ENCODE measurements at places on chromosomes 11 and 22.

DNA sequence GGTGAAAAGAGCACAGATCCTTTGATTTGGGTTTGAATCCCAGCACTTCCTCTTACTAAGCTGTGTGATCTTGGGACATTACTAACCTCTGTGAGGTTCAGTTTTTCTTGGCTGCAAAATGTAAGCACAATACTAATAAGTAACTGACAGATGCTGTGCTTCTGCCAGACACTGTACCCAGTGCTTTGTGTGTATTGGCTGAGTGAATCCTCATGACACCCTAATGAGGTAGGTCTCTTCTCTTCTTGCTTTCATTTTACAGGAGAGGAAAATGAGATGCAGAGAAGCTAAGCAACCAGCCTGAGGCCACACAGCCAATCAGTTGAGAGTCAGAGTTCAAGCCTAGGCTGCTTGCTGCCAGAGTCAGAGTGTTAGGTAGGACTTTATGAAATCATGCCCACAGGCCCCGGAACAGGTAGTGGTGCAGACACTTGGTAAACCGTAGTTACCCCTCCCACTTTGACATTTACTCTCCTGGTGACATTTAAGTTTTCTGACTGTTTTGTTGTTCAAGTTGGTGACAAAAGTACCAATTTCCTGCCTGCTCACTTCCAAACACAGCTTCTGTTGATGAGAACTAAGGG, 21.2 kb downstream of the PTPRJ start:
- peak overlapping the region; percentile 78 for H3K4me3 ChIP-seq
- H3K27ac ChIP-seq, result peak overlapping the region; percentile 97
- no peaks in the 10 kb centered on the region for H3K27me3 ChIP-seq
- H3K4me1 ChIP-seq, result peaks cover 76% of the 10 kb centered on the region
- DNase-seq, result peak; percentile 83

DNA sequence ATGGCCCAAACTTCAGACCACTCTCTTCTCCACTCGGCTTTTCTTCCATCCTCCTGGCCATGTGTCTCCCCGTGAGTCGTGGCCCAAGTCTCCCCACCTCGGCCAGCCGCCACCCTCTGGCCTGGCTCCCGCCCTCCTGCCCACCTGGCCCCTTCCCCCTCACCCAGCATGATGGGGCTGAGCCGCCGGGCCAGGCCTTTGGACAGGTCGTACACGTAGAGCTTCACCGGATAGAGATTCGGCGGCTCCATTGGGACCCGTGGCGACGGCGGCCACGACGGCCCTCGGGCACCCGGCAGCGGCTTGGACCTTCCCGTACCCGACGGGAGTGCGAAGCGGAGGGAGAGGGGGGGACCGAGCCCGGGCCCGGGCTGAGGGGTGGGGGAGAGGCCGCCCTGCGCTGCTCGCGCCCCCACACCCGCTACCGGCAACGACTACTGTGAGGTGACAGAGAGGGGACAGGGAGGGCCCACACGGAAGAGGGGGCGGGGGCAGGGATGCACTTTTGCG, at the start of gene DESI1:
DESI1 (minus strand) TSS at position 455 of the 510 bp plus-strand sequence; CDS start at position 251, 204 bp downstream.
- H3K36me3 ChIP-seq, result peaks cover 59% of the 10 kb centered on the region
- peak within 1 kb of the TSS; percentile 91 for H3K4me3 ChIP-seq
- H3K27me3 ChIP-seq, result no peaks in the 10 kb centered on the region
- H3K4me1 ChIP-seq, result peaks cover 26% of the 10 kb centered on the region

- H3K27ac ChIP-seq, result no peak overlapping the region
- DNase-seq, result no peak
- no peaks in the 10 kb centered on the region for H3K27me3 ChIP-seq
- H3K36me3 ChIP-seq, result no peaks in the 10 kb centered on the region
These were observed 181.1 kb downstream of the MIAT start for GRCh38 chr22:26838471-26838825.

DNA sequence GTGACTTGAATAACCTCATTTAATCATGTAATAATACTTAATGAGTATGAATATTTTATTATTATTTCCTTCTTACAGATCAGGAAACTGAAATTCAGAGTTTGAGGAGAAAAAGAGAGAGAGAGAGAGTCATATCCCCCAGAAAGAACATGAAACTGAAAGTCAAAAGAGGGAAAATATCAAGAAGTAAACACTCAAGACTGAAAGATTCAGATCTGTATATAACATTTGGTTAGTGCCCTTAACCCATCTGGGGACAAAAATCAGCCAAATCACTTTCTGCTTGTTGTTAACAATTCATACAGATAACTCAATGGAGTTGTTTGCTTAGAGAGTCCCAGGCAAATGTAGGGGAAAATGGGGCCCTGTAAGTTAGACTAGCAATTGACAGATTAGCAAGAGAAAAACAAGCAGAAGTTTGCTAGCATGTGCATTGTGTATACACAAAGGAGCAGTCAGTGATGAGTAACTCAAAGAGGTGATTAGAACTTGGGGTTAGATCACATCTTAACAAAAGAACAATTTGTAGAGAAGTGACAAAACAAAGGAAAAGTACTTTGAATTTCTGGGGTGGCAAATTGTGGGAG, 25.9 kb upstream of the MMP13 start:
- H3K27me3 ChIP-seq, result peaks cover 17% of the 10 kb centered on the region
- peaks cover 2% of the 10 kb centered on the region for H3K36me3 ChIP-seq
- H3K4me1 ChIP-seq, result no peaks in the 10 kb centered on the region

- no peak overlapping the region for H3K4me3 ChIP-seq
- no peaks in the 10 kb centered on the region for H3K36me3 ChIP-seq
- peaks cover 5% of the 10 kb centered on the region for H3K4me1 ChIP-seq
- DNase-seq, result no peak
- no peak overlapping the region for H3K27ac ChIP-seq
- peaks cover 5% of the 10 kb centered on the region for H3K27me3 ChIP-seq
These were observed 1.5 kb downstream of the LRRC75B start for GRCh38 chr22:24591286-24591830.

- H3K4me1 ChIP-seq, result peaks cover 5% of the 10 kb centered on the region
- no peak overlapping the region for H3K27ac ChIP-seq
- H3K27me3 ChIP-seq, result peaks cover 20% of the 10 kb centered on the region
These were observed 32.5 kb downstream of the LMO1 start for GRCh38 chr11:8230921-8231847.

- no peak for DNase-seq
- no peak overlapping the region for H3K27ac ChIP-seq
- H3K27me3 ChIP-seq, result peaks cover 21% of the 10 kb centered on the region
- H3K4me1 ChIP-seq, result no peaks in the 10 kb centered on the region
These were observed 197.6 kb upstream of the BLID start for GRCh38 chr11:122313581-122313980.

- H3K27ac ChIP-seq, result no peak overlapping the region
- DNase-seq, result no peak
- H3K4me3 ChIP-seq, result peak overlapping the region; percentile 51
- peaks cover 6% of the 10 kb centered on the region for H3K4me1 ChIP-seq
- H3K36me3 ChIP-seq, result peaks cover 2% of the 10 kb centered on the region
- H3K27me3 ChIP-seq, result peaks cover 51% of the 10 kb centered on the region
These were observed 89.2 kb downstream of the PLEKHA7 start for GRCh38 chr11:16924826-16925560.

DNA sequence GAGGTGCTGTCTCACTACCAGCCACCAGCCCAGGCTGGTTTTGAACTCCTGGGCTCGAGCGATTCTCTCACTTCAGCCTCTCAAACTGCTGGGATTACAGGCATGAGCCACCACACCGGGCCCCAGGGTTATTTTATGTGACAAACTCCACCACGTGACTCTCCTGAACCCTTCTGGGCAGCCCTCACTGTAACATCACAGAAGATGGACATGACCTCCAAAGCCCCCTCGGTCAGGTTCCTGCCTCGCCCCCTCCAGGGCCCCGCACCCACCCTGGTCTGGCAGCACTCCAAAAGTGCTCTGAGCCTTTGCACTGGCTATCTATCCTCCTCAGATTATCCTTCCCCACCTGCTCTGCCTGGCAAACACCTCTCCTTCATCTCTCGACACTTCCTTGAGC, 43.3 kb downstream of the RIBC2 start:
- no peaks in the 10 kb centered on the region for H3K4me1 ChIP-seq
- no peak overlapping the region for H3K27ac ChIP-seq
- no peaks in the 10 kb centered on the region for H3K36me3 ChIP-seq
- no peak overlapping the region for H3K4me3 ChIP-seq
- DNase-seq, result no peak
- H3K27me3 ChIP-seq, result peaks cover 76% of the 10 kb centered on the region

GRCh38 chr11:126414615-126415014, 59.1 kb downstream of the ST3GAL4 start:
- no peak overlapping the region for H3K27ac ChIP-seq
- H3K36me3 ChIP-seq, result no peaks in the 10 kb centered on the region
- no peaks in the 10 kb centered on the region for H3K27me3 ChIP-seq
- no peak for DNase-seq
- peaks cover 7% of the 10 kb centered on the region for H3K4me1 ChIP-seq
- H3K4me3 ChIP-seq, result no peak overlapping the region

DNA sequence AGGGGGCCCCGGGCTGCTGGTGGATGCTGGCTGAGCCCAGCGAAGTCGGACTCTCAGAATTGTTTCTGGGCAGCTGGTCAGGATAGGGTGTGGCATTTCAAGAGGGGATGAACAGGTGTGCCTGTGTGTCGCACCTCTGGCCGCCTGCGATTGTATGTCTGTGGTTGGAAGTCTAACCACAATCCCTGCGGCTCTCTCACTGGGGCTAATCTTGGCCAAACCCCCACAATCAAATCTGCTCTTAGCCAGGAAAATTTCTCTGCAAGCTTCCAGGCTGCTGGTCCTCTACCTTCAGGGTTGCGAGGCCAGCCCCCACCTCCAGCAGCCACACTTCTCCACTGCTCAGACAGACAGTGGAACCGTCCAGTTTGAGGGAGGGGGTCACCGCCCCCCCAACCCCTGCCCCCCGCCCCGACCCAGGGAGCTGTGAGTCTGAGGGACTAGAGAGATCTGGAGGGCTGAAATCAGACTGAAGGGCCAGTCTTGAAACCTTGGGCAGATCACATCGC, 953 bp downstream of the ATG16L2 start:
- H3K27me3 ChIP-seq, result no peaks in the 10 kb centered on the region
- peak overlapping the region; percentile 100 for H3K27ac ChIP-seq
- peak overlapping the region; percentile 100 for H3K4me3 ChIP-seq
- H3K36me3 ChIP-seq, result peaks cover 72% of the 10 kb centered on the region
- no peak for DNase-seq

DNA sequence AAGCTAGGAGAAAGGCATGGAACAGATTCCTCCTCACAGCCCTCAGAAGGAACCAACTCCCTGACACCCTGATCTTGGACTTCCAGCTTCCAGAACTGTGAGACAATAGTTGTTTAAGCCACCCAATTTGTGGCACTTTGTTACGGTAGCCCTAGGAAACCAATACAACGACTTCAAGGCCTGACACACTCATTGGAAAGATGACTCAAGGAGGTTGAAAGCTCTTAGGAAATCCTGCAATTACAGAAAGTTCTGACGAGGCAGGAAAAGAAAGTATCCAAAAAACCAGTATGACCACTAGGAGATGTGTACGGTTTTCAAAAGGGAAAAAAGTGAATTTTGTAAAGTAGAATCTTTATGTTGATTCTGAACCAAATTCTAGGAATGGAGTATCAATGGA, 161.4 kb downstream of the SWAP70 start:
- DNase-seq, result no peak
- H3K36me3 ChIP-seq, result peaks cover 6% of the 10 kb centered on the region
- no peaks in the 10 kb centered on the region for H3K27me3 ChIP-seq

- no peak overlapping the region for H3K27ac ChIP-seq
- peaks cover 6% of the 10 kb centered on the region for H3K36me3 ChIP-seq
- H3K4me1 ChIP-seq, result no peaks in the 10 kb centered on the region
These were observed 102.7 kb upstream of the BIRC3 start for GRCh38 chr11:102214623-102215022.

GRCh38 chr11:34869425-34869824, 46.8 kb downstream of the APIP start:
- H3K4me3 ChIP-seq, result no peak overlapping the region
- no peaks in the 10 kb centered on the region for H3K36me3 ChIP-seq
- no peaks in the 10 kb centered on the region for H3K27me3 ChIP-seq
- H3K27ac ChIP-seq, result no peak overlapping the region
- DNase-seq, result no peak

- no peak overlapping the region for H3K27ac ChIP-seq
- no peak for DNase-seq
- H3K27me3 ChIP-seq, result peaks cover 28% of the 10 kb centered on the region
- H3K36me3 ChIP-seq, result no peaks in the 10 kb centered on the region
- no peak overlapping the region for H3K4me3 ChIP-seq
These were observed 174.2 kb downstream of the BUD13 start for GRCh38 chr11:116598556-116598955.

DNA sequence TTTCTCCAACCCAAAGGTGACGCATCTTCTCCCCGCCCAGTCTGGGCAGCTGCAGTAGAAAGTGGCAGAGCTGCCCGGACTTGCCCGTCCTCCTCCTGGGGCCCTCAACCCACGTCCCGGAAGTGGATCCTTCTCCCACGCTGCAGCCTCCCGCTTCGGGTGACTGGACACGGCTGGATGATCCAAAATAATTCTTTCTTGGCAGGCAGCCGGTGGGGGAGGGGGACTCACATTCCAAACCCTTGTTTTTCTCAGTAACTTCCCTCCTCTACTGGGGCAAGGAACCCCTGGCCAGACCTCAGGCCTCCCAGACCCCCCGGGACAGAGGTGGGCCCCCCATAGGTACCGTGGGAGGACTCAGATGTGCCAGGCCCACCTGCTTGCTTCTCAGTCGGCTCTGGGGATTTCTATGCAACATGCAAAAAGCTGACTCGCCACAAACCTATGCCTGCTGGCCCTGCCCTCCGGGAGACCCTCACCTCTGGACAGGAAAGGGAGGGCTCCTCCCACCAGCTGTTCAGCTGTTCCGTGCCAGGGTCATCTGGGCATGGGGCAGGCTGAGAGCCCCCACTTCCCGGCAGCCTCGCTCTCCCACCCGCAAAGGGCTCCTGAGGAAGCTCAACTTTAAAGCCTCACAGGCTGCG, 1.4 kb downstream of the PLXNB2 start:
- H3K4me1 ChIP-seq, result peaks cover 5% of the 10 kb centered on the region
- H3K27ac ChIP-seq, result no peak overlapping the region
- no peak for DNase-seq
- peaks cover 13% of the 10 kb centered on the region for H3K27me3 ChIP-seq
- peaks cover 3% of the 10 kb centered on the region for H3K36me3 ChIP-seq
- peak overlapping the region; percentile 29 for H3K4me3 ChIP-seq

GRCh38 chr11:45093761-45094455, 52.5 kb upstream of the PRDM11 start:
- peaks cover 62% of the 10 kb centered on the region for H3K4me1 ChIP-seq
- peaks cover 15% of the 10 kb centered on the region for H3K36me3 ChIP-seq
- no peaks in the 10 kb centered on the region for H3K27me3 ChIP-seq
- no peak for DNase-seq
- H3K27ac ChIP-seq, result peak overlapping the region; percentile 84

DNA sequence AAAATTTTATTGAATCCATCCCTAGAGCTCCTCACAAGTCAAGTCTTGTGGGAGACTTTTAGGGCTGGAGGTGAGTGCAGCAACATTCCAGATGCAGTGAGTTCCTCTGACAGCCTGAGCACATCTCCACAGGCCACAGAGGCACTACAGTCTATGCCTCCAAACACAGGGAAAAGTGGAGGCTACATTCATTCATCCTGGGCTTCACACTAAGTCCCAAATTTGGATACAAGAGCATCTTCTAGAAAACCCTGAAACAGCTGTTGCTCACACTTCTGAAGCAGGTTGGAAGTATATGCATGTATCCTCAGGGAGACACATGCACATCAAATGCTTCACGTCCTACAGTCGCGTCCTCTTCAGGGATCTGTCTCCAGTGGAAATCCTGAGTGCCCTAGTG, 1.2 kb downstream of the CD3D start:
- H3K27me3 ChIP-seq, result no peaks in the 10 kb centered on the region
- peak overlapping the region; percentile 73 for H3K4me3 ChIP-seq
- H3K27ac ChIP-seq, result peak overlapping the region; percentile 95
- peaks cover 56% of the 10 kb centered on the region for H3K36me3 ChIP-seq
- H3K4me1 ChIP-seq, result peaks cover 68% of the 10 kb centered on the region
- DNase-seq, result no peak

- no peaks in the 10 kb centered on the region for H3K36me3 ChIP-seq
- H3K4me1 ChIP-seq, result no peaks in the 10 kb centered on the region
- no peak for DNase-seq
- no peak overlapping the region for H3K4me3 ChIP-seq
These were observed 394.5 kb downstream of the TENM4 start for GRCh38 chr11:79046366-79046765.

Measured in effector memory CD8-positive, alpha-beta T cell (primary cell).